ENCODE measurements at places on chromosomes 7 and 10. TPM values are rescaled to one million over a fixed set of nuclear protein-coding genes. Genes with fewer than 3 reads are reported as not detected.

Gene SORCS1
- polyA plus RNA-seq, result 14.5 TPM

DNA sequence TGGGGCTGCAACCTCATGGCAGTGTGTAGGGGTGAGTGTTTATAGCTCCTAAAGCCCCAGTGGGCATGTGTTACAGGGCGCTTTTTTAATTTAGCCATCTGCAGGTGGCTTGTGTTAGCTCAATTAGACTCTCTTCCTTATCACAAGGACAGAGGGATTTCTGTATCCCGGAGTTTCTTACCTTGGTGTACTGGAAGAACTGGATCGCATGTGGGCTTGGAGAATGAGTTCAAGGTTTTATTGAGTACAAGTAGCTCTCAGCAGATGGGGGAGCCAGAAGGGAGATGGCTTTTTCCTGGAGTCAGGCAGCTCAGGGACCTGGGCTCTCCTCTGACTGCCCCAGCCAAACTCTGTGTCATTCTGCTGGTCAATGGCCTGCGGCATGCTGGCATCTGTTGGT, 153.5 kb upstream of the C7orf33 start:
- no peak for DNase-seq

Gene SAP25
- polyA plus RNA-seq, result 4.4 TPM

Gene AP1S1
- 81.6 TPM for polyA plus RNA-seq

GRCh38 chr10:3231951-3232730, 59.6 kb upstream of the PITRM1 start:
- DNase-seq, result no peak

Gene SLC29A4
- polyA plus RNA-seq, result 27.2 TPM

GRCh38 chr10:72375585-72375984, 20.9 kb upstream of the DNAJB12 start:
- DNase-seq, result no peak

GRCh38 chr7:91752102-91752501, 128.4 kb downstream of the MTERF1 start:
- DNase-seq, result no peak

Gene OLAH
- polyA plus RNA-seq, result 0.34 TPM

DNA sequence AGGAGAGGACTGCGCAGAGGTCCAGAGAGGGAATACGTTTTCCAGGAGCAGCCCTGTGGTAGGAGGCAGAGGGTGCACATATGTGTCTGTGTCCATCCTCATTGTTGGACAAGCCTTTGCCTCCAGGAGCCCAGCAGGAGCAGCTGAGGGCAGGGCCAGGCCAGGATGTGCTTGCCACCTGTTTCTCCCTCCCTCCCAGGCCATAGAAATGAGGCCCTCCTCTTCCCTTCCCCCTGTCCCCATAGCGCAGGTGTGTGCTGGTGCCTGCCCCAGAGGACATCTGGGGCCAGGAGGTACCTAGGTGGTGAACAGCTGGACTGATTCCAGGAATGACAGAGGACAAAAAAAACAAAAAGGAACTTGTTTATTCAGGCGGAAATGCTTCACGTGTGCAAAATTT, 10.5 kb upstream of the CXCL12 start:
- no peak for DNase-seq

Gene FBXL15
- 14.8 TPM for polyA plus RNA-seq

Gene ADAM12
- 22.8 TPM for polyA plus RNA-seq

GRCh38 chr7:22935269-22935668, 78.7 kb downstream of the HYCC1 start:
- no peak for DNase-seq

DNA sequence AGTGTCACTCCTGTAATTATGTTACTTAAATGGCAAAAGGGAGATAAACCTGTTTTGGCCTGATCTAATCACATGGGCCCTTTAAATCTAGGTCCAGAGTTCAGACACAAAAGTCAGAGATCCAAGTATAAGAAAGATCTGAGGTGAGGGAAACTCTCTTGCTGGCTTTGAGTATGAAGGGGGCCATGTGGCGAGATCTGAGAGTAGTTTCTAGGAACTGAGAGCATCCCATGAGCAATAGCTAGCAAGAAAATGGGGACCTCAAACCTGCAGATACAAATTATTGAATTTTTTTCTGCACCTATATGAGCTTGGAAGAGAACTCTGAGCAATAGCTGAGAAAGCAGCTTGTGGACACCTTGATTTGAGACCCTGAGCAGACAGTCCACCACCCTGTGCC, 27.6 kb downstream of the ANKRD7 start:
- DNase-seq, result no peak

GRCh38 chr10:19892270-19892669, 76.0 kb downstream of the PLXDC2 start:
- DNase-seq, result no peak

DNA sequence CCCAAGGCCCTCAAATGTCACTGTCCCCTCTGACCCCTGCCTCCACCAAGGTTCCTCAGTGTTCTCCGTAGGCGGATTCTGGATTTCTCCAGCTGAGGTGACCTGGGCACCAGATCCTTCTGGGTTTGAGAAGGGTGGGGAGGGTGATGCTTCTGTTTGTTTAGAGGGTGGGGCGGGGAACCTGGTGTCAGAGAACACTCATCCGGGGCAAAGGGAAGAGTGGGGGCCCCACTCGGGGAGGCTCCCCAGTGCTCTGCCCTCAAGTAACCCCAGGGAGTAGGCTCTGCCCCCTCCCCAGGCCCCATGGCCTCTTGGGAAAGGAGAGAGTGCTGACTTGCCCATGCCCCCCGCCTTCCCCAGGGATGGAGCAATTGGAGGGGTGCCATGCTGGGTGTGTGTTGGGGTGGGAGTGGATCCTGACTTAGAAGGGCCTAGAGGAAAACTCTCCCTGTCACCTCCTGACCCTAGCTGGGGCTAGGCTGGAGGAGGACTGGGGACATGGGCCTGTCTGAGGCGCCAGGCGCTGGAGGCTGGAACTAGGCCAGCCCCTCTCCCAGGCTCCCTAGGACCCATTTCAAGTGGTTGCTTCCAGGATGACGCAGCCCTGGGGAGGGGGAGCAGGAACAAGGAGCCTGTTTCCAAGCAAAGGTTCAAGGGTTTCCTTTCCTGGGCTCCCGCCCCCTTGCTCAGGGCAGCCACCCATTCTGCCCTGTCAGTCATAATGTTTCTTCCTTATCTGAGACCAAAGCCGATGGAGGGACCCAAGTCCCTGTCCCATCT, 27.9 kb downstream of the KAZALD1 start:
- DNase-seq, result no peak

DNA sequence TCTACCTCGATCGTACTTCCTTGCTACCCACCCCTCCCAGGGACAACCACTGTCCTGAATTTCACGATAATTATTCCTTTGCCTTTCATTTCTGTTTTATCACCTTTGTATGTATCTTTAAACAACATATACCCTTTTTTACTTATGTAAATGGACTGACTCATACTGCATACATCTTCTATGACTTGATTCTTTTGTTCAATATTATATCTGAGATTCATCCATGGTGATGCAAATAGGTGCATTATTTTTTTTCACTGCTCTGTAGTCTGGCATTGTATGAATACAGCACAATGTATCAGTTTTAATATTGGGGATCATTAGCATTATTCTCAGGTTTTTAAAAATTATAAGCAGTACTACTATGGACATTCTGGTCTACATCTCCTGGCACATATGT, 69.4 kb downstream of the ABCC2 start:
- DNase-seq, result no peak

- DNase-seq, result no peak
These were observed 5.6 kb upstream of the VWA2 start for GRCh38 chr10:114233482-114233881.

GRCh38 chr10:84397735-84398144, 69.4 kb downstream of the CCSER2 start:
- DNase-seq, result no peak

Gene AKR1B15
- polyA plus RNA-seq, result not detected

Gene ARID5B
- polyA plus RNA-seq, result 44.7 TPM

DNA sequence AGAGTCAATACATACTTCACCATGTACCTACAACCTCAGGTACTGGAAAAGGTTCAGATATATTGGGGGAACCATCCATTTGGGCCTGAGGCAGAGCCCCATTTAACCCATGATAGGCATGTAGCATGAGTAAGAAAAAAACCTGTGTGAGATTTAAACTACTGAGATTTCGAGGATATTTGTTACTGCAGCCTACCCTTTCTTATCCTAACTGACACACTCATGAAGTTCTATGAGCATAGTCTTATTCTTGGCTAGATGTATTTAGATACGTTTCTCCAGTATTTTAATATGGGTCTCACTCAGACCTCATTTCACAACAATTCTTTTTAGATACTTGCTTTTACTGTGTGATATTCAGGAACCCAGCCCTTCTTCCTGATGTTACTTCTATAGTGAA, 39.3 kb downstream of the GHRHR start:
- DNase-seq, result no peak

Gene NRF1
- polyA plus RNA-seq, result 24.5 TPM
